SHP77 (cell line): ENCODE measurements at places on chromosomes 12 and 14.

DNA sequence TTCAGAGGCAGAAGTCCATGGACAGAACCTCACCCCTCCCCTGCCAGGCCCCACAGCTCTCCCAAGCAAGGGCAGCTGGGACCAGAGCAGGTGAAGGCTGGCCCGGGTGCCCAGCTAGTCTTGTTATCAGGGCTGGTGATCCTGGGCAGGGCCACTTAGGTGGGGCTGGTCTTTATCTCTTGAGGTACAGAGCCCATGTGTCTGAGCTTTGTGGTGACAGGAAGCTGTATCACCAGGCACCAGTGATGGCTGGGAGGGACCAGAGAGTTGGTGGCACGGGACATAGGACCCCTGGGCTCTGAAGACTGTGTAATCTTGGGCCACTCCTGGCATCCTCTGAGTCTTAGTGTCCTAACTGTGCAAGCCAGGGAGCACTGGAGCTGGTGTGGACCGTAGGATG is 12.8 kb upstream of the HPD start:
- no peak for DNase-seq

DNA sequence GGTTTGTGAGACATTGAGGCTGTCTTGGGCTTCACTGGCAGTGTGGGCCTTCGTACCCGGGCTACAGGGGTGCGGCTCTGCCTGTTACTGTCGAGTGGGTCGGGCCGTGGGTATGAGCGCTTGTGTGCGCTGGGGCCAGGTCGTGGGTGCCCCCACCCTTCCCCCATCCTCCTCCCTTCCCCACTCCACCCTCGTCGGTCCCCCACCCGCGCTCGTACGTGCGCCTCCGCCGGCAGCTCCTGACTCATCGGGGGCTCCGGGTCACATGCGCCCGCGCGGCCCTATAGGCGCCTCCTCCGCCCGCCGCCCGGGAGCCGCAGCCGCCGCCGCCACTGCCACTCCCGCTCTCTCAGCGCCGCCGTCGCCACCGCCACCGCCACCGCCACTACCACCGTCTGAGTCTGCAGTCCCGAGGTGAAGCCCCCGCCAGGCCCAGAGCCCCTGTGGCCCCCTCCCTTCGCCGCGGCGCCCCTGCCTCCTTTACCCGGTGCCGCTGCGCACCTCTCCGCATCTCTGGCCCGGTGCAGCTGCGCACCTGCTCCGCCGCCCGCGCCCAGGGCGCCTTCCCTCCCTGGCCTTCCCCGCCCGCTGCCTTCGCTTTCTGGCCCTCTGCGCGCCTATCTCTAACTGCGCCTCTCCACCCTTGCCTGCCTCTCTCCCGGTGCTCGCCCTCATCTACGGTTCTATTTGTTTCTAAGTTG is at the start of gene ENO2:
TSS of gene ENO2 (plus strand) at position 335 of the 701 bp plus-strand sequence. CDS start 1,253 bp downstream, outside the sequence.
- DNase-seq, result peak; percentile 24

DNA sequence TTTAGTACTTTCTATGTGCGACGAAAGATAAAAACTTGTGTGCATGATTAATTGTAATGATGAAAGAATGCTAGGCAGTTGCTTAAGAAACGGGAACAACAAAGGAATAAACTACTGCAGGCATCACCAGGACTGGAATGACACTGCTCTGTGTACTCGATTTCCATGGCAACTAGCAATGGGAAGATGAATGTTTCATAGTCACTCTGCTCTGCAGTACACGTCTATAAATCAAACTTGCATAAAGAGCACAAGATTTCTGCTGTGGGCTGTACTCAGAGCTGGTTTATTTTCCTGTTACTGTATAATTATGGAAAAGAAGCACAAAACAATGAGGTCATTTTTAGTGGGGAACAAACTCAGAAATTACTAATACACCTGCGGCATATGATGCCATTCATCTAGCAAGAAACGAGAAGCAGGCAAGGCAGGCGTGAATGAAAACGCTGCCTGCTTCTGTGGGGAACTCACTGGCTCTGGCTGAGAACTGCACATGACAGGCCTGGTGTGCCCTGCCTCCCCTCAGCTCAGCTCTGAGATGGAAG is 41.8 kb downstream of the EFCAB11 start:
- DNase-seq, result no peak

- DNase-seq, result no peak
Measured at GRCh38 chr14:54673193-54674045, 106.5 kb downstream of the SAMD4A start.

DNA sequence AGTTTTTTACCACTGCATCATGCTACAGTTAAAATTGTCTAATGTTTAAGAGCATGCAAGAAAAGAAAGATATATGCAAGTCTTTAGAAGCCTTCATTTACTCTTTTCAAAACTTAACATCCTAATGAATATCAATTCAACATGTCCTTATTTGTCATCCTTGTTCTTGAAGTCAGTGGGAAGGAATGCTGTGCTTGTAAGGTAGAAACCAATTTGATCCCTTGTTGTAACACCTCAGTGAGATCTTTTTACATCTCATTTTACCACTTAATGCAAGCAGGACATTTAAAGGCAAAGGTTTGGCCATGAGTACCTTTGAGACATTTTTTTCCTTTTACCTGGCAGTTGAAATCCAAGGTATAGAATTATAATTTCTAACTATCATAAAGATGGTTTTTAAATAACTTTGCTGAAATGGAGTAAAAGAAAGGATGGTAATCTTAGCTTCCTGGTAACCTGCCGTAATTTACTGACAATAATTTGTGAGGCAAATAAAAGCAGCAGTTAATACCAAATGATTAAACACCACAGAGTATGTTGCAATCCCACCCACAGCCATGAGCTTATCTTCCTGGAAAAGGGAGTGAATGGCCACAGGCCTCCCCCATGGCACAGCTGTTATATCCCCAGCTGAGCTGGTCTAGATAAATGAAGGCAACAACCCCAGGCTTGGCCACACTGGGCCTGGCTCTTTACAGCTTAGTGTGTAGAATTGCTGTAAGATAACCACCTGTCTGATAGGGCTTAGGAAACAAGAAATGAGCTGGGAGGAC is 33.2 kb upstream of the STRN3 start:
- DNase-seq, result no peak
